ENCODE measurements at places on chromosomes 6 and 20.

DNA sequence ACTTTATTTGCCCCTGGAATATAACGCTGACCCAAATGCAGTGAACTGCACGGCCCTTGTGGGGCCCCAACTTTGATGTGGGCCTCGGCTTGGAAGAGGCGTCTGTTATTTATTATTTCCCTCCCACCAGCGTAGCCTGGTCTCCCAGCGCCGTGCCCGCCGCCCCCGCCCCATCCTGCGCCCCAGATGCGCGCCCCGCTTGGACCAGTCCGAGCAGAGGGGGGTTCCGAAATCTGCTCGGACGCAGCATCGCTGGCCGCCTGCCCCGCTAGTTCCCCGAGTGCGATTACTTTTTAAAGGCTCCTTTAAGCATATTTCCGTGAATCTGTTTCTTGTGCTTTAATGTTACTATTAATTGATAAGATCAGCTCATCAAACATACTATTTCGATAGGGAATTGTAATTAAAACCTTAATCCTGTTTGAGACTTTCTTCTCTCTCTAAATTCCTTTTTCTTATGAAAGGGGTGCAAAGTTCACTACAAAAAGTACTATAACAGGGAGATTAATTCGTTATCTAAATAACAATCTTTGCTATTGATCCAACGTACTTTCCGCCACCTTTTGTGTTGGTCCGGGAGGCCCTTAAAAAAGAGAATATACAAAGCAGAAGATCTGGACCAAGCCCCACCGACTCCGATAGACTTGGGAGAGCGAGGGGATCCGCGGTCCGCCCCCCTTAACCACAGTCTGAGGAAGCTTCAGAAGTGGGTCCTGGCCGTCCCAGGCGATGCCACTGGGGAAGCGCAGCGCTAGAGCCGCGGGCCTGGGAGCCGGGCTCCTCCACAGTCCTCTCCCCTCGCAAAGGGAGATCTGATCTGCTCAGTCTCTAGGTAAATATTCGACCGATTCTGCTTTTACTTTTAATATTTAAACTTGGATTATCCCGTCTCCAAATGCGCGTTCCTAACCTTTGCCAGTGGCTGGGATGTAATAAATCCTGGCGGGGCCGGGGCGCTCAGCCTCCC, 10.2 kb downstream of the POU3F2 start:
- no peak for DNase-seq

GRCh38 chr6:164303102-164303964, 888.8 kb downstream of the QKI start:
- DNase-seq, result no peak

GRCh38 chr6:17985934-17986655, 1.3 kb downstream of the KIF13A start:
- no peak for DNase-seq

- DNase-seq, result no peak
These were observed 4.4 kb downstream of the NCOA5 start for GRCh38 chr20:46085179-46085851.

All from effector memory CD8-positive, alpha-beta T cell (primary cell).